ENCODE measurements at places on chromosomes 16 and 17. TPM values are rescaled to one million over a fixed set of nuclear protein-coding genes. Genes with fewer than 3 reads are reported as not detected.
A peak's percentile ranks its signal among the peaks of the same experiment; 100 is the strongest.

Gene CRYBA1
- not detected for total RNA-seq

Gene CCL2
- 2.1 TPM for total RNA-seq

Gene HEATR9
- not detected for total RNA-seq

DNA sequence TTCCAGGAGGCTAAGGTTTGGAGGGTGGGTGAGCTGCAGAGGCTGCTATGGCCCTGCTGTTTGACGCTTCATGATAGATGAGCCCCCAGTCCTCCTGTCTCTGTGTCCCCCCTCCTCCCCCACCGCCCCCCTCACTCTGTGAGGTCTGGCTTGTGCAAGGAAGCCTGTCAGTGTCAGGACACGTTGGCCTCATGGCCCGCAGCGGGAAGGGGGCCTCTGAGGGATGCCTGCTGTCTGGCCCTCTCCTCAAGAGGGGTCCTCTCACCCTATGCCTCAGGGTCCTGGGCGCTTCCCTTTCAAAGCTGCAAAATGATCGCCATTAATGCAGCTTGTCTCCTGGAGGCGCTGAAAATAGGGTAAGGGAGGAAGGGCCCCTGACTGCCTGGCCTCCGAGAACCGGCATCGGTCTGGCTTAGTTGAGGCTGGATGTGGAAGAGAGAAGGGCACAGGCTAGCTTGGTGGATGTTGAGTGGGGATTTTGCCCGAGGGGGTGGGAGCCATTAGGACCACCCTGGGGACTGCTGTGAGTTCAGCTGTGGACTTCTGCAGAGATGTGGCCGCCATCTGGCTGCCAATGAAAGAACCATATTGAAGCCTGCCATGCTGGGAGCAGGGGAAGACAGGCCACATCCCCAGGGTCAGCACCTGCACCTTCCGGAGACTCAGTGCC lies 14.8 kb upstream of the GOSR2 start:
- DNase-seq, result no peak

DNA sequence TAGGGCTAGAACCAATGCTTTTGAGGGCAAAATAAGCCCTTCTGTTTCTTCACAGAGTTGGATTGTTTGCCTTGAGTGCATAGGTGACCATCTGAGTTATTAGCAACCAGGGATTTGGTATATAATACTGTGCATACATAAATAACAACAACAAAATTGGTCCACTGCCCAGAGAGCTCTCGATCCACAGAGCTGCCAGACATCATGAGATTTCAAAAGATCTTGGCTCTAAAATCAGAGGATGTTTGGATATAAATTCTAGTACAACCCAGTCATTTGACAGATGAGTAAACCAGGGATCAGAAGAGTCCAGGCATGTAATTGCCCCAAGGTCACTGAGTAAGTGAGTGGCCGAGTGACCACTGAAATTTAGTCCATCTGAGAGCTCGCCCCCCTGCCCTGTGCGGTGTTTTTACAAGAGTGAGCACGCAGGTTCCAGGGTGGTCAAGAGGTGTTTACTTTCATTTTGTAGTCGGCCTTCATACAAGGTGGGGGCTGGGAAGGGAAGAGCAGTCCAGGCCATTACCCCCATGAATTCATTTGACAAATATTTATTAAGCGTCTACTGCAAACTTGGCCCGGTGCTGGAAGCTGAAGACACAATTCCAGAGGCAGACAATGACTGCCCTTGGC lies 1.8 kb upstream of the MT2A start:
- DNase-seq, result peak; percentile 64

GRCh38 chr17:3963237-3964201 lies 718 bp downstream of the ATP2A3 start:
- no peak for DNase-seq

GRCh38 chr17:59941131-59941530 lies 23.4 kb downstream of the RNFT1 start:
- DNase-seq, result no peak

DNA sequence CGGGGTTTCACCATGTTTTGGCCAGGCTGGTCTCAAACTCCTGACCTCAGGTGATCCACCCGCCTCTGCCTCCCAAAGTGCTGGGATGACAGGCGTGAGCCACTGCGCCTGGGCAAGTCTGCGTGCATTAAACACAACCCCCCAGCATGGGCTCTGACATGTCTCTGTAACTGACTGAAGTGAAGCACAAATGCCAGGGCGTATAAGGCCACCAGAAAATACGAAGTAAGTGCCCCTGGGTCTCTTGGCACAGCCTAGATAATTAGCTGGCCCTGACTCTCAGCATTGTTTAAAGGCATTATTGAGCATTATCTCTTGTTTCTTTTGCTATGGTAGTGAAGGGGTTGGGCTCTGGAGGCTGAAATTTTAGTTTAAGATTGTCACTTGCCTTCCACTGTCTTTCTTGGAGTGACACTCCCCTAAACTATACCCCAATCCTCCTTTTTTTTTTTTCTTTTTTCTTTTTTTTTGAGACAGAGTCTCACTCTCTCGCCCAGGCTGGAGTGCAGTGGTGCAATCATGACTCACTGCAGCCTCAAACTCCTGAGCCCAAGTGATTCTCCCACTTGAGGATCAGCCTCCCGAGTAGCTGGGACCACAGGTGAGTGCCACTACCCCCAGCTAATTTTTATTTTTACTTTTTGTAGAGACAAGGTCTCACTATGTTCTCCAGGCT lies 8.2 kb upstream of the SEC14L1 start:
- no peak for DNase-seq

DNA sequence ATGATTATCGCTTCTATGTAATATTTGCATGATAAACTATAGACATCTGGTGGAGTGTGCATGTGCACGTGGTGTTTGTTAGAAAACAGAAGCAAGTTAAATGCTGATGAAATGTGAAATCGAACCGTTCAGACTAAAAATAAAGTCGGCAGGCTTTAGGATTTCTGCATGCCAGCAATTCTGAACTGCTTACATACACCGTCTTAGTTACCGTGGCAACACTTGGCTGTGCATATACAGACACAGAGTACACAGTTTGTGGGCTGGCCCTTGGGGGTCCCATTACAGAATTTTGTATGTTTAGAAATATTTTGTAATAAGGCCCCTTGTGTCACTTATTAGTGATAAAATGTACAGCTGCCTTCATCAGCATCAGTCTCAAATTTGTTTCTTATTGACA lies 605.5 kb downstream of the RBFOX1 start:
- no peak for DNase-seq

GRCh38 chr16:31132303-31132979 lies 3.1 kb downstream of the PRSS8 start:
- no peak for DNase-seq

GRCh38 chr17:68020409-68020756 lies 15.2 kb upstream of the KPNA2 start:
- DNase-seq, result no peak

DNA sequence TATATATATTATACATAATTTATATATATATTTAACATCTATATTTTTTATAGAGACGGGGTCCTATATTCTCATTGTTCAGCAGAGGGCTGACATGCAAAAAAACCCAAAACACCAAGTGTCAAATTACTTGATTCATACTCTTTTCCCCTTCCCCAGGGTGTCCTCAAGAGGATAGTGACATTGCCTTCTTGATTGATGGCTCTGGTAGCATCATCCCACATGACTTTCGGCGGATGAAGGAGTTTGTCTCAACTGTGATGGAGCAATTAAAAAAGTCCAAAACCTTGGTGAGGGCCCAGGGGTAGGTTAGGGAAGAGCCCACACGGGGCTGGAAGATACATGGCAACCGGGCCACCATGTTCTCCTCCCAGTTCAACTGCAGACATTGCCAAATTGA lies 11.0 kb downstream of the ITGAM start:
- no peak for DNase-seq

- peak; percentile 55 for DNase-seq
Observed at GRCh38 chr17:4304417-4305027, 40.7 kb upstream of the ANKFY1 start.

DNA sequence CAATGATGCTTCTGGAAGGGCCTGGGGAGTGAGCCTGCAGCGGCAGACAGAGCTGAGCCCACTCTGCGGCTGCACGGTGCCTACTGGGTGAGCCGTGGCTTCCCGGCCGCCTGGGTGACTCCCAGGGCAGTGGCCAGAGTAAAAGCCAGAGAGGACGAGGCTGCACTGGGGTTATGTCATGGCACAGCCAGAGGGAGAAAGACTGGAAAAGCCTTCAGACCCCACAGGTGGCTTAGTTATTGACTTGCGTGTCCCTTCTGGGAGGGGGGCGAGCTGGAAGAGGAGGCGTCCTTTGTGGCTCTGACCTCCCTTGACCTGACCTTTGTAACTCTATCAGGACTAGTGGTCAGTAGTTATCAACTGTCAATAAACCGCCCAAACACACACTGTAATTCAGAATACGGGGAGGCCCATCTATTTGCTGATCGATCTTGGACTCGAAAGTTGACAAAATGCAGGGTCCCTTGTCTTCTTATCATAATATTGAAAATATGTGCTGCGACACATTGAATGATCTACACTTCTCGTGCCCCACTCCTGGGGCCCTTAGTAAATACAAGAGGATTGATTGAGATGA lies 385.9 kb upstream of the ZFHX3 start:
- DNase-seq, result no peak

DNA sequence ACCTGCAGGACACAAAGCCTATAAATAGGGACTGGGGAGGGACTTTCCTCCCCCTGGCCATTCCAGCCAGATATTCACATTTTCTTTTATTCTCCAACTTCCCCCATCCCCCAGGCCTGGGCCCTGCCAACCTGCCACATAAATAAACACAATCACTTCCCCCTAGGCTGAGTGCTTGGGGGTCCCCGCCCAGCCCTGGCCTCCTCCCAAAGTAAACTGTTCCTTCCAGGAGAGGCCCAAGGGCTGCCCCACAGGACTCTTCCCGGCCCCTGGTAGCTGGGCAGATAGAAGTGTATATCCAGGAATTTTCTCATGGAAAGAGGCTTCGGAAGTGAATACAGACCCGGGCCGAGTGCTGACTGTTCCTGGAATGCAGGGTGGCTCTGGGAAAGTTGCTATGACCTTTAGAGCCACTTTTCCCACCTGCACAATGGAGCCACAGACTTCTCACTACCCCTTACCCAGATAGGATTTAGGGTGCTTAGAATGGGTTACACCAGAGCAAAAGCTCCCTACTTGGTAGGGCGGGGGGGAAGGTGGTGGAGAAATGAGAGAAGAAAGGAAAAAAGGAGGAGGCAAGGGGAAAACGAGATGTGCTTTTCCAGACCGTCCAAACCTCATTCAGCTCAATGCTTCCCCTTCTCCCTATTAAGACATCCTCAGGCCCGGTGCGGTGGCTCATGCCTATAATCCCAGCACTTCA lies 8.5 kb downstream of the CSF3 start:
- DNase-seq, result no peak

DNA sequence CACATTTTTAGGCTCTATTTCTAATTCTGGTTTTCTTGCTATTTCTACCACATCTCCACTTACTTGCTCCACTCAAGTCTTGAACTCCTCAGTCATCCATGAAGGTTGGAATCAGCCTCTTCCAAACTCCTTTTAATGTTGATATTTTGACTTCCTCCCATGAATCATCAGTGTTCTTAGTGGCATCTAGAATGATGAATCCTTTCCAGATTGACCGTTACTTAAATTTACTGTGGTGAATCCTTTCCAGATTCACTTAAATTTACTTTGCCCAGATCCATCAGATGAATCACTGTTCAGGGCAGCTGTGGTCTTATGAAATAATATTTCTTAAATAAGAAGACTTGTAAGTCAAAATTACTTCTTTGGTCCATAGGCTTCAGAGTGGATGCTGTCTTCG lies 32.4 kb downstream of the CLTC start:
- peak; percentile 19 for DNase-seq

GRCh38 chr16:86740298-86740697 lies 161.9 kb downstream of the FOXL1 start:
- DNase-seq, result no peak

- no peak for DNase-seq
Observed at GRCh38 chr17:9833922-9834321, 8.2 kb downstream of the GLP2R start.

- no peak for DNase-seq
Observed at GRCh38 chr17:75589919-75590303, 2.3 kb downstream of the MYO15B start.

- no peak for DNase-seq
Observed at GRCh38 chr17:68029512-68030215, 5.9 kb upstream of the KPNA2 start.

DNA sequence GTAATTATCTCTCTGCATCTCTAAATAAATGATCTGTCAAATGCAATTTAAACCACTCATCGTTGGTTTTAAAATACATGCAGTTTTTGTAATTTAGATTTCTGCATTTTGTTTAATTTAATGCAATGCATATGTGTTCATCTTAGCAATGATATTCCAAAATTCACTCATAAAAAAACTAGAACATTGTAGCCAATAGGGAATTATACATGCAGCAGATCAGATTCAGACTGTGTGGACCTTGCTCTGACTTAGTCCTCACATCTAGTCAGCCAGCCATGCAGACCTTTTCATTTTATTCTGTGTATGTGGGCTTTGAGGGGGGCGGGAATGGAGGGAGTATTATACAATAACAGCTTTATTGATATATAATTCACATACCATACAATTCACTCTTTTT lies 37.3 kb upstream of the SIAH1 start:
- no peak for DNase-seq

DNA sequence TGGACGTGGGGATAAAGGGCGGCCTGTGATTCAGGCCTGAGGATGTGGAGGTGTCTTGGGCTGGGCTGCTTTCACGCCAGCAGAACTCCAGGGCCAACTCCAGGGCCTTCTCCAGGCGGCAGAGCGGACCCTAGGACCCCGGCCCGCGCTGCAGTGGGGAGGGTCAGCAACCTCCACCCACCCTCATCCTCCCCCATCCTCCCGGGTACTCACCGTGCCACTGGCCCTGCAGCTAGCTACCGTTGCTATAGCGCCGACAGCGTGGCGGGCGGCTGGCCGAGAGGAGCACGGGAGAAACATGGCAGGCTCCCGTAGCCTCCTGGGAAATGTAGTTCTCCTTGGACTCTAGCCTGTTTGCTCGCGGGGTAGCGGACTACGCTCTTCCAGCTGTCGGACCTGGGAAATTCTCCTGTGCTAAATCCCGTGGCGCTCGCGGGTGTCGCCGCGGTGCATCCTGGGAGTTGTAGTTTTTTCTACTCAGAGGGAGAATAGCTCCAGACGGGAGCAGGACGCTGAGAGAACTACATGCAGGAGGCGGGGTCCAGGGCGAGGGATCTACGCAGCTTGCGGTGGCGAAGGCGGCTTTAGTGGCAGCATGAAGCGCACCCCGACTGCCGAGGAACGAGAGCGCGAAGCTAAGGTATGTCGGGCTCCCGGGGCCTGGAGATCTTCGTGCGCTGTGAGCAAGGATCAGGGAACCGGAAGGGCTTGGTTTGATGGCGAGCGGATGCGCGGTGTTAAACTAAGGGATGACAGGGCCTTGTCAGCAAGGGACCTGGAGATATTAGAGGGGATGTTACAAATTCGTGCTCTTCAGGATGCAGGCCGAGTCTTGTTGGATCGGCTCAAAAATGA lies at the start of the genes FTO and RPGRIP1L:
TSS of gene FTO (plus strand) at position 567 of the 855 bp plus-strand sequence.
TSS of gene RPGRIP1L (minus strand) at position 270 of the 855 bp plus-strand sequence. CDS start 3,136 bp downstream, outside the sequence.
- DNase-seq, result peak; percentile 100

DNA sequence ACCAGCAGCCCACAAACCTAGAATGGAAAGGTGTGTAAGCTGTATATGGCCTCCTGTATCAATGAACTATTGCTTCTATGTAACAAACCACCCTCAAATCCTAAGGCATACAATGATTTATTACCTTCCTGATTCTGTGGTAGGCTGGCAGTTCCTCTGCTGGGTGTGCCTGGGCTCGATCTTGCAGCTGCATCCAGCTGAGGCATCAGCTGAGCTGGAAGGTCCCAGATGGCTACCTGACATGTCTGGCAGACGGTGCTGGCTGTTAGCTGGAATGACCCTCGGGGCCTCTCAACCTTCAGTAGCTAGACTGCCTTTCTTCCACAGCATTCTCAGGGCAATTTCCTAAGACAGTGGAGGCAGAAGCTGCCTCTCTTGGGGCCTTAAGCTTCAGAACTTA lies 152.7 kb downstream of the RAB11FIP4 start:
- DNase-seq, result no peak

GRCh38 chr16:85918436-85918835 lies 19.5 kb downstream of the IRF8 start:
- DNase-seq, result no peak

Measured in myocyte (in vitro differentiated cells).